ENCODE measurements at places on chromosomes 5 and 9. TPM values are rescaled to one million over a fixed set of nuclear protein-coding genes. Genes with fewer than 3 reads are reported as not detected.

The CACNA1B gene
- total RNA-seq = 0.03 TPM

The KIAA1958 gene
- total RNA-seq = 6.3 TPM

The CORO2A gene
- 10.6 TPM for total RNA-seq

The CYSTM1 gene
- 6.0 TPM for total RNA-seq

The PROB1 gene
- 0.80 TPM for total RNA-seq

The MED27 gene
- 26.7 TPM for total RNA-seq

DNA sequence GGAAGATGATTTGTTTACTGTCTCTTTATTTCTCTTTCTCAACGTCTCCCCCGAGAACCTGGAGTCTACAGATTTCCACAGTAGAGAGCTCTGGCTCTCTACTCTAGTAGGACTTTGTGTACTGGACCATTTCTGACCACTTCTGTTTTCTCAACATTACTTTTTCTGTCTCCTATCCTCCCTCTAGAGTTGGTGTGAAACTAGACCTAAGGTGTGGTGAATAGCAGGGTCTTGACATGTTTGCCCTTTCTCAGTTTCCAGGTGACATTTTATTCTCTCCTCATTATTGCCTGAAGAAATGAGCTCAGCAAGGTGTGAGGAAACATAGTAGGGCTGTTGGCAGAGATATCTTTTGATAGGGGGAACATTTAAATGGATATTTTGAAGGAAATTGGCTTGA is 62.1 kb upstream of the IL6ST start:
- peaks cover 51% of the 10 kb centered on the region for H3K4me1 ChIP-seq
- DNase-seq = no peak
- no peaks in the 10 kb centered on the region for H3K36me3 ChIP-seq
- no peak overlapping the region for H3K4me3 ChIP-seq

- H3K36me3 ChIP-seq = no peaks in the 10 kb centered on the region
- H3K27me3 ChIP-seq = no peaks in the 10 kb centered on the region
- no peak for DNase-seq
- no peak overlapping the region for H3K4me3 ChIP-seq
- no peaks in the 10 kb centered on the region for H3K4me1 ChIP-seq
Observed at GRCh38 chr9:110180511-110181434, 27.2 kb downstream of the C9orf152 start.

DNA sequence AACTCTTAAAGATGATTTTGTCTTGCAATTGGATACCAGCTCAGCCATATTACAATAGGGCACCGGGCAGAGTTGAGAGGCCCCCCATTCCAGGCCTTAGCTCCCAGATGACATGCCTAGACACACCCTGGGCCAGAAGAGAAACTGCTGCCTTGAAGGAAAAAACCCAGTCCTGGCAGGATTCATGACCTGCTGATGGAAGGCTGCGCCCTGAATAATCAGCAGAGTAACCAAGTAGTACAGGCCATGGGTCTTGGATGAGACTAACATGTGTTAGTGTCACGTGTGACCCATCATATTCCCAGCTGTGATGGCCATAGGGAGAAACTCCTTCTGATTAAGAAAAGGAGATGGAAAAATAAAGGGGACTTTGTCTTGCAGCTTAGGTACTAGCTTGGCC is 39.0 kb upstream of the DEPDC1B start:
- H3K36me3 ChIP-seq = no peaks in the 10 kb centered on the region
- no peak for DNase-seq
- no peaks in the 10 kb centered on the region for H3K4me1 ChIP-seq
- H3K4me3 ChIP-seq = no peak overlapping the region
- H3K27me3 ChIP-seq = no peaks in the 10 kb centered on the region

GRCh38 chr5:142814122-142814521 is 43.9 kb downstream of the ARHGAP26 start:
- DNase-seq = no peak
- no peaks in the 10 kb centered on the region for H3K27me3 ChIP-seq
- peaks cover 5% of the 10 kb centered on the region for H3K4me1 ChIP-seq
- no peak overlapping the region for H3K4me3 ChIP-seq
- H3K27ac ChIP-seq = no peak overlapping the region
- no peaks in the 10 kb centered on the region for H3K36me3 ChIP-seq

DNA sequence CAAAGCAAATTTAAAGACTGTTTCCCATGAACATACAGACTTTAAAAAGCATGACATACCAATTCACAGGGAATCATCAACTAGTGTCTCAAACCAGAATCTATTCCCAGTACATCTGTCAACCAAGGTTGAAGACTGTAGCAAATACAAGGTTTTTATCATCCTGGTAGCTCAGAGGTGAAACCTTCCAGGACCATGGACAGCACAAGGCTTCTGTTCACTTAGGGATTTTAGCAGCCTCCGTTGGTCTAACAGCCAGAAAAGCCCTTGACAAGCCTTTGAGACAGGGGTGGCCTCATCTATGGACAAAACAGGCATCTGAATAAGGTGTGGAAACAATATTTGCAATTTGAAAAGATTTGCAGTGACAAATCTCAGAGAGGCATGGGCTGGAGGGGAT is 119.0 kb downstream of the TRIM32 start:
- DNase-seq = no peak
- H3K4me3 ChIP-seq = no peak overlapping the region

GRCh38 chr9:122191584-122191983 is 31.9 kb downstream of the MORN5 start:
- no peak overlapping the region for H3K4me3 ChIP-seq
- H3K36me3 ChIP-seq = no peaks in the 10 kb centered on the region
- H3K27ac ChIP-seq = no peak overlapping the region
- H3K4me1 ChIP-seq = no peaks in the 10 kb centered on the region
- no peak for DNase-seq

DNA sequence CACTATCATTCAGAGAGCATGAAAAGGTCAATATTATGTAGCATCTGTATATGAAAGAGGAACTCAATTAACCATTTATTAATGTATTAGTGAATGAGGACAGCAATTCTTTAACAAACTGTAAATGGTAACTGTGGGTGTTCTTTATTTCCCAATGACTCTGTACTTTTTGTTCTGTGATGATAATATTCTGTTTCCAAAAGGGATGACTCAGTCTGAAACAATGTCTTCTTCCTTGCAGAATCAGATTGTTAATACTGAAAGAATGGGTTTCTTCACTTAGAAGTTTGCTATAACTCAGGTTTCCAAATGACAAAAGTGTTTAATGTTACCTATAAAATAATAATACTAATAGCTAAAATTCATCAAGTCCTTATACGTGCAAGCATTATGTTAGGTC is 1518.7 kb upstream of the WWC1 start:
- H3K27me3 ChIP-seq = no peaks in the 10 kb centered on the region
- no peak overlapping the region for H3K27ac ChIP-seq
- DNase-seq = no peak
- no peaks in the 10 kb centered on the region for H3K36me3 ChIP-seq
- H3K4me1 ChIP-seq = no peaks in the 10 kb centered on the region
- no peak overlapping the region for H3K4me3 ChIP-seq

DNA sequence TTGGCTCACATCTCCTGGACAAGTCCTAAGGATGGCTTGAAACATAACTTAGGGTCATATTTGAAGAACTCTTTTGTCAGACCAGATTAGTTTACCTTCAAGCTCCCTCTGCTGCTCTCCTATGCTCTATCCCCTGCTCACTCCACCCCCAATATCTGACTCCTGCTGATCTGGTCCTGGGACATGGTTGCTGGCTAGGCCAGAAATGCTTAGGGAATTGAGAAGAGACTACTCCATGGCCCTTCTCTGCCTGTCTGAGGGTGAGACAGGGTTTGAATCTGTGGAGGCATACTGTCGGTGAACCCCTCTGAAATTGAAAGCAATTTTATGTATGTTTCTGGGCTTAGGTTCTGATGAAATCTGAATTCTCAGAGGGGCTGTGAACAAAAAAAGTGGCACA is 3.3 kb downstream of the OTULIN start:
- H3K4me3 ChIP-seq = no peak overlapping the region
- no peak for DNase-seq
- H3K36me3 ChIP-seq = no peaks in the 10 kb centered on the region

DNA sequence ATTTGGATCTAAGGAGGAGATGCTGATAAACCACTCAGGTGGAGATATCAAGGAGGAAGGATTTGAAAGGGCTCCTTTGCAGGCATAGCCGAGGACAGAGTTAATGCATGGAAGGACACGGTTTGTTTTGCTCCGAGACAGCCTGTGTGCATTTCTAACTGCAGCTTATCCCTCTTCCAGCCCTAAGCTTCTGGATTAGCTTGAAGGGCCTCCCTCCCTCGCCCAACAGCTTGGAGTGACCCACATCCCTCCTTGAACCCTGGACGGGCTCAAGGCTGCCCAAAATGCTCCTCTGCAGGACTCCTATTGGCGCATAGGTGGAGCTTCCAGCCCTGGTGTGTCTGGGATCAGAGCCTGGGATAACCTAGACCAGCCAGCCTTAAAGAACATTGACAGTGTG is 66.7 kb downstream of the PPARGC1B start:
- no peaks in the 10 kb centered on the region for H3K36me3 ChIP-seq
- H3K4me3 ChIP-seq = no peak overlapping the region
- no peak overlapping the region for H3K27ac ChIP-seq
- H3K27me3 ChIP-seq = no peaks in the 10 kb centered on the region

DNA sequence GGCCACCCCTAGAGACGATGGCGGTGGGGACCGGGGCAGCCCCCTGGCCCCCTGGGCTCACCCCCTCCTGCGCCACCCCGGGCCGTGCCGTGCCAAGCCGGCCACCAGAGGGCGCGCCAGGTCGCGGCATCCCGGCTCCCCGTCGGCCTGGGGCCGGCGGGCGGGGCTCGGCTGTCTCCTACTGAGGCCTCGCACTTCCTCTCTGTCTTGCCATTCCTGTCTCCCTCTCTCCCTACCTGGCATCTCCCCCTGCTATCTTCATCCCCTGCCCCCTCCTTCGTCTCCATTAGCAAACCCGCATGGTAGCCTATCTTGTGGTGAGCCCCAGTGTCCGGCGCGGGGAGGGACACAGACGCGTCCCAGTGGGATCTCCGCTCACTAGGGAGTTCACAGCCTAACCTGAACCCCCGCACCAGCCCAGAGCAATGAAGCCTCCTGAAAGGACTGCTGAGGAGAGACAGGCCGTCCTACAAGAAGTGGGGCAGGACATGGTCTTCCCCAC is 29.8 kb upstream of the FABP6 start:
- H3K27me3 ChIP-seq = no peaks in the 10 kb centered on the region
- DNase-seq = peak; percentile 62
- no peaks in the 10 kb centered on the region for H3K4me1 ChIP-seq
- peak overlapping the region; percentile 48 for H3K4me3 ChIP-seq
- no peaks in the 10 kb centered on the region for H3K36me3 ChIP-seq
- no peak overlapping the region for H3K27ac ChIP-seq

DNA sequence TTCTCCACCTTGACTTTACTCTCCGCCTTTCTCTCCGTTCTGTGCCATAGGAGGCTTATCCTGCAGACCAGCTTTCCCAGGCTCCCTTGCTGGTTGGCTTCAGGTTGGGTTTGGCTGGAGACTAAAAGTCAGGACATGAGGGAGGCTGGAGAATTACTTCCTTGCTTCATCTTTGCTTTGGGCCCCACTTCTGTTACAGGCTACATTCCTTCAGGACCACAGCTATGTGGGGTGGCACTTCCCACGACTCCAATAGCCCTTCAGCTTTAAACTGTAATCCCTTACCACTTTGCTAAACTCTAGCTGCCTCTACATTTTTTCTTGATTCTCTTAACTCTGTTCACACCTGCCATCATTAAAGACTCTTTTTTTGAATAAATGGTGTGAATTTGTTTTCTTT is 186.7 kb upstream of the NR4A3 start:
- no peak for DNase-seq
- H3K36me3 ChIP-seq = no peaks in the 10 kb centered on the region

- H3K27ac ChIP-seq = no peak overlapping the region
- no peaks in the 10 kb centered on the region for H3K4me1 ChIP-seq
- H3K27me3 ChIP-seq = no peaks in the 10 kb centered on the region
Observed at GRCh38 chr5:82019342-82020138, 47.7 kb downstream of the ATG10 start.

DNA sequence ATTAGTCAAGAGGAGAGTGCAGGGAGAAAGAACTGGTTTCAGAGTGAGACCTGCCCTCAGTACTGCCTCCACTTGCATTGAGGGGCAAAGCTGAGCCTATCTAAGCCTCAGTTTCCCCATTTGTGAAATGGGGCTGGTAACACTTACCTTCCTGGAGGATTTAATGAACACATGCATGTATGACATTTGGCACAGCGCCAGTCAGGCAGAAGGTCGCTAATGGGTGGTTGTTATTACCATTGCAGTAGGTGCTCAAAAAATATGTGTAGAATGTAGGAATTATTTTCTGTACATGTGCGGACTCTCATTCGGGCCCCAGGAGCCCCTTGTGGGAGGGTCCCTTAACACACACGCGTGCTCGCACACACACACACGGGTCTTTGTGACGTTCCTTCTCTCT is 10.9 kb downstream of the FAT2 start:
- H3K4me1 ChIP-seq = peaks cover 8% of the 10 kb centered on the region
- H3K4me3 ChIP-seq = no peak overlapping the region
- H3K36me3 ChIP-seq = no peaks in the 10 kb centered on the region
- DNase-seq = no peak
- H3K27me3 ChIP-seq = no peaks in the 10 kb centered on the region

- no peaks in the 10 kb centered on the region for H3K36me3 ChIP-seq
- H3K27ac ChIP-seq = no peak overlapping the region
- no peaks in the 10 kb centered on the region for H3K4me1 ChIP-seq
- no peak for DNase-seq
- H3K27me3 ChIP-seq = no peaks in the 10 kb centered on the region
Observed at GRCh38 chr5:53359916-53360517, 120.4 kb upstream of the FST start.

DNA sequence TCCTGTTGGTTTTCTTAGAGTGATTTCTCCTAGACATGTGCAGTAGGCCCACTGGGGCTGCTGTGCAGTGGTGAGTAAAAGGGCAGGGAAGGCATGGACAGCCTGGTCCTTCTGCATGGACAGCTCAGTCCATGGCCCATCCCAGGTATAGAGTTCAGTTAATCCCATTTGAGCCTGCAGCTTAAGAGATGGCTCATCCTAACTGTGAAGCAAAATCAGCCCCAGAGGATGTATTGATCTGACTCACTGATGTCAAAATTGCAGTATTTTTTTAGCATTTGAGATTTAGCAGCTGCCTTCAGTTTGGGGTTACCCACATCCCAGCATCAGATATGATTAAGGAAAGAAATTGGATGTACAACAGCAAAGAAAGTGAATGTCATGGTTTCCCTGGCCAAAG is 93.4 kb downstream of the PDE6A start:
- H3K27ac ChIP-seq = no peak overlapping the region
- no peaks in the 10 kb centered on the region for H3K36me3 ChIP-seq
- H3K4me1 ChIP-seq = no peaks in the 10 kb centered on the region

DNA sequence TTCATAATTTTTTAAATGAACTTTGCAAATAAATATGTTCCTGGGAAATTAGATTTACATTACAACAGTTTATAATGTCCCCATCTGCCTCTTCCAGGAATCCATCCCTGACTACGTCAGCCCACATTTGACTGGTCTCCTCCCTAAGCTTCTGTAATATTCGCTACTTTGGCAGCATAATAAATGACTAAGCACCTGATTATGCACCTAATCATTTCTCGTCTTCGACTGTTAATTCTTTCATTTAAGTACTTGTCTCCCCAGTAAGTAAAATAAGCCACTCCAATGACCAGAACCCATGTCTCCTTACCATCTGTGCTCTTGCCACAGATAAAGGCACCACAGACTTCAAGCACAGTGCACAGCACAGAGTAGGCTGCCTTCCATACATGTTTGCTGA is 122.7 kb downstream of the DENND1A start:
- H3K27me3 ChIP-seq = no peaks in the 10 kb centered on the region
- no peak overlapping the region for H3K27ac ChIP-seq
- no peak for DNase-seq
- no peaks in the 10 kb centered on the region for H3K36me3 ChIP-seq

GRCh38 chr9:97848480-97849237 is 4.4 kb upstream of the FOXE1 start:
- H3K36me3 ChIP-seq = no peaks in the 10 kb centered on the region
- DNase-seq = no peak
- peaks cover 39% of the 10 kb centered on the region for H3K4me1 ChIP-seq
- peak overlapping the region; percentile 60 for H3K4me3 ChIP-seq
- no peak overlapping the region for H3K27ac ChIP-seq

Measured in T-cell (primary cell).